ENCODE measurements at places on chromosomes 4 and X.
A peak's percentile ranks its signal among the peaks of the same experiment; 100 is the strongest.

GRCh38 chr4:62523256-62523655 lies 1323.1 kb downstream of the ADGRL3 start:
- DNase-seq: no peak

DNA sequence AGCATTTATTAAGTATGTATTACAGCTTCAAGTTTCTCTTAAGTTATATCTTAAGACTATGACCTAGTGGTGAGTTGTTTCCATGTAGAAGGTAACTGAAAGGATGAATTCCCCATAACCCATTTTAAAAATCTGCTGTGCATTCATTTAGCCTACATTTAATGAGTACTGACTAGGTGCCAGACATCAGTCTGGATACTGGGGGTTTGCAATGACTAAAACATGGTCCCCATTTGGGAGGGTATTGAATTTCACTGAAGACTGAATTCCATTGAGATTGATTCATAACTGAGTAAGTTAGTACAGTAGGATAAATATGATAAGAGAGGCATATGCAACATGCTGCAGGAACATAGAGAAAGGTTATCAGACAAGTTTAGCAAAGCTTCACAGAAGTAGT lies 241.5 kb downstream of the FRAS1 start:
- peak; percentile 72 for DNase-seq

DNA sequence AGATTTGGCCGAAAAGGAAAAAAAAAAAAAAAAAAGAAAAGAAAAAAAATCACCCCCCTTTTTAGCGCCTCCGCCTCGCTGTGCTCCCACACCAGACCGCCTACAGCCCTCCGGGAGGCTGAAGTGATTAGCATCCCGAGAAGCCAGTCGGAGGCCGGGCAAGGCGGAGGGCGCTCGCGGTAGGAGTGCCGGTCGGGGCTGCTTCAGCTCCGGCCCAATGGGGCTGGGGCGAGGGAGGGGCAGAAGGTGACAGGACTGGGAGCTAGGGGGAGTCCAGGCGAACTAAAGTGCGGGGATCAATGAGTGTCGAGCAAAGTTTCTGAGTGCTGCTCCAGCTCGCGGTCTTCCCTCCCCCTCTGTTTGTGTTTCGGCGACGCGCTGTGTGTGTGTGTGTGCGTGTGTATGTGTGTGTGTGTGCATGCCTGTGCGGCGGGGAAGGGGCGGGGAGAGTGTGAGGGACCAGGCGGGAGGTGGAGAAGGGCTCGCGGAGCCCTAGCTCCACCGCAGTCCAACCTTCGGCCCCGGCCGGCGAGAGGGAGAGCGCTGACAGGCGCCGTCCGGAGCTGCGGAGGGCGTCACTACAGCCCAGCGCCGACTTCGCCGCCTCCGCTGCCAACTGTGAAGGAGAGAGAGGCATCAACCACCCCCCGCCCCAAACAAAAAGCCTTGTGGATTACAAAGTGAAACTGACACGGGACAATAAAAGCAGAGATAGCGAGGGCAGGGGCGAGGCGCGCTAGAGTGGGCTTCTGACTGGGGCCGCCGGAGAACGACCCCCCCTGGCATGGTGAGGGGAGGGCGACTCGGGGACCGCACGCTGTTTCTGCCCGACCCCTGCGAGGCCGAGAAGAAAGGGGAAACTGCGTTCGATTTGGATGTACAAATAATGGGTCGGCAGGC lies at the start of gene FAT4:
Gene FAT4, plus strand, starts transcription at position 280 of the 900 bp plus-strand sequence. CDS start 1,457 bp downstream, outside the sequence.
- peak; percentile 98 for DNase-seq

GRCh38 chrX:31653422-31653821 lies 581.6 kb upstream of the FTHL17 start:
- no peak for DNase-seq

- DNase-seq: no peak
Measured at GRCh38 chr4:159736411-159736810, 633.5 kb downstream of the RAPGEF2 start.
